ENCODE measurements at places on chromosomes 4 and X.

- no peak for DNase-seq
Observed at GRCh38 chr4:42482516-42483327, 85.4 kb downstream of the SHISA3 start.

DNA sequence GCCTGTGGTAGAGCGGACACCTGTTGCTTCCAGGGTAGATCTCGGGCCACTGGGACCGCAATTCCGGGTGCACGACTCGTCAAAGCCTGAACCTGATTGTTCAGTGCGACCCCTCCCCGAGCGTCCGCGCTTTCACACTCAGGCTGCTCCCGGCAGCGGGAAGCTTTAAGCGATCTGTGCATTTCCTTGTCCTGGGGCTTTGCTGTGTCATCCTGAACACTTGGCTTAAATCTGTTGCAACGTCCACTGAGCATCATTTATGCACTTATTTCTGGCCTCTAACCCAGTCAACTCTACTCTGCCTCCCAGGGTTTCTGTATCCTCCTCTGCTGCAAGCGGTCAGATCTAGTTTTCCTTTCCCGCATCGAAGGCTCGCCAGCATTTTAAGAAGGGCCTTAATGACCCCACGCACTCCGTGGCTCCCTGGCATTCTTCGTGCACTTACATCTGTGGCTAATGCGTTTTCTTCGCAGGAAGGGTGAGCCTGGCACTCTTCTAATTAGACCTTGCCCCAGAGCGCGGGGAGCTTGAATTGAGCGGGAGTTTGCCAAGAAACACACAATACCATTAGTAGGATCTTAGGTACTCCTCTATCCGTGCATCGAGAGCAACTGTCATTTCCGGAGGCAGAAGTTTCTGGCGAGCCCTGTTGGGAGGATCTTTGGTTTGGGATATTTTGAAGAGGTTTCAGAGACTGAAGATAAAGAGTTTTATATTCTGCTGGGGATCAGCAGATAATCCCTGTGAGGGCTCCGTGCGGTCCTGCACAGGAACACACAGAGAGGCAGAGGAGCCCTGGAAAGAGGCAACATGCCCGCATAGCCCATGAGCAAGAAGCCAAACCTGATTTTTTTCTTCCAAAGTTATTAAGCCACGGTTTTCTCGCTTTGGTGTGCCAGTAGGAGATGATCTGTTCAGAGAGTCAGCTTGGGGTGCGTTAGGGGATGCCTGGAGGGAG lies 654 bp upstream of the DDIT4L start:
- no peak for DNase-seq

GRCh38 chr4:6307230-6307629 lies 37.6 kb downstream of the WFS1 start:
- DNase-seq = no peak

GRCh38 chrX:37875675-37876074 lies 28.3 kb upstream of the DYNLT3 start:
- DNase-seq = no peak

GRCh38 chr4:165462009-165462408 lies 83.2 kb downstream of the CPE start:
- no peak for DNase-seq

Measured in BJ (cell line).